ENCODE measurements at places on chromosomes 6 and 20.

GRCh38 chr6:31701666-31702404, 1.3 kb downstream of the ABHD16A start:
- peaks cover 38% of the 10 kb centered on the region for H3K4me1 ChIP-seq
- peak overlapping the region; percentile 99 for H3K27ac ChIP-seq
- H3K27me3 ChIP-seq = no peaks in the 10 kb centered on the region

GRCh38 chr20:63072991-63073737, 66.4 kb upstream of the BHLHE23 start:
- no peak for DNase-seq
- no peak overlapping the region for H3K4me3 ChIP-seq
- peaks cover 73% of the 10 kb centered on the region for H3K27me3 ChIP-seq
- no peak overlapping the region for H3K27ac ChIP-seq
- H3K36me3 ChIP-seq = no peaks in the 10 kb centered on the region
- no peaks in the 10 kb centered on the region for H3K4me1 ChIP-seq

GRCh38 chr20:573414-574296, 30.1 kb upstream of the CSNK2A1 start:
- no peak overlapping the region for H3K27ac ChIP-seq
- peaks cover 63% of the 10 kb centered on the region for H3K27me3 ChIP-seq
- H3K4me1 ChIP-seq = no peaks in the 10 kb centered on the region
- H3K36me3 ChIP-seq = no peaks in the 10 kb centered on the region
- DNase-seq = no peak
- no peak overlapping the region for H3K4me3 ChIP-seq

DNA sequence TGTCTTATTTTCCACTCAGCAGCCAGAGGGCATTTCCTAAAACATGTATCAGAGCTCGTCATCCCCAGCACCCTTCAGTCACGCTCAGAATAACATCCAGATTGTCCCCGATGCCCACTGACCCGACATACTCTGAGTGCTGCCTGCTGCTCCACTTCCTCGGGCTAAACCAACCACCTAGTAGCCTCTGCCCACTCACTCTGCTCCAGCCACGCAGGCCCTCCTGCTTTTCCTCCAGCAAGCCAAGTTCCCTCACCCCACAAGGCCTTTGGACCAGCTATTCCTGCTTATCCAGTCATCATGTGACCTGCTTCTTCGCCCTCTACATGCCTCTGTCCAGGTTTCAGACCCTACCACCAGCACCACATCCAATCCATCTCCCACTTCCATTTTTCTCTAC, 454.2 kb downstream of the CD83 start:
- H3K4me3 ChIP-seq = no peak overlapping the region
- H3K27me3 ChIP-seq = peaks cover 13% of the 10 kb centered on the region
- no peaks in the 10 kb centered on the region for H3K4me1 ChIP-seq
- peak overlapping the region; percentile 11 for H3K27ac ChIP-seq
- H3K36me3 ChIP-seq = no peaks in the 10 kb centered on the region

- no peak for DNase-seq
- H3K27me3 ChIP-seq = no peaks in the 10 kb centered on the region
Observed at GRCh38 chr6:76776876-76777275, 686.4 kb downstream of the HTR1B start.

- H3K36me3 ChIP-seq = no peaks in the 10 kb centered on the region
- no peak for DNase-seq
- H3K27me3 ChIP-seq = no peaks in the 10 kb centered on the region
- no peak overlapping the region for H3K4me3 ChIP-seq
- no peak overlapping the region for H3K27ac ChIP-seq
Observed at GRCh38 chr6:56727097-56727850, 84.6 kb upstream of the DST start.

All from central memory CD8-positive, alpha-beta T cell (primary cell).